T-helper 22 cell (primary cell): ENCODE measurements at places on chromosomes 3 and 15.

GRCh38 chr3:46114323-46114988, 87.2 kb upstream of the XCR1 start:
- DNase-seq: no peak

GRCh38 chr15:90143166-90143655, 40.9 kb upstream of the IDH2 start:
- peak; percentile 18 for DNase-seq

GRCh38 chr15:89912145-89912673, 543 bp downstream of the ARPIN start:
- DNase-seq: no peak

DNA sequence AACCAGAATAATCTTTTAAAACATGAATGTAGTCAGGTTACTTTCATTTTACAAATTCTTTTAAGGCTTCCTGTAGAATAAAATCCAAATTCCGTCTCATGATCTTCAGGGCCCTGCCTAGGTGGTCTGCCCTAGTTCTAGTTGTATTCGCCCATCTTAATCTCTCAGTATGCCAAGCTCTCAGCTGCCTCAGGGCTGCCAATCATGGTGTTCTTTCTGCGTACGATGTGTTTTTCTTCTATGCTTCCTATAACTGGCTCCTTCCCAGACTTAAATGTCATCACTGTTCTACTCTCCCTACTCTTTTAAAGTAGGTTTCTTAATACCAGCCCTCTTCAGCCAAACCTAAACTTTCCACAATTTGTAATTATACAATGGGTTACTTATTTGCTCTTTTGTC, 107.4 kb downstream of the GREM1 start:
- DNase-seq: no peak

DNA sequence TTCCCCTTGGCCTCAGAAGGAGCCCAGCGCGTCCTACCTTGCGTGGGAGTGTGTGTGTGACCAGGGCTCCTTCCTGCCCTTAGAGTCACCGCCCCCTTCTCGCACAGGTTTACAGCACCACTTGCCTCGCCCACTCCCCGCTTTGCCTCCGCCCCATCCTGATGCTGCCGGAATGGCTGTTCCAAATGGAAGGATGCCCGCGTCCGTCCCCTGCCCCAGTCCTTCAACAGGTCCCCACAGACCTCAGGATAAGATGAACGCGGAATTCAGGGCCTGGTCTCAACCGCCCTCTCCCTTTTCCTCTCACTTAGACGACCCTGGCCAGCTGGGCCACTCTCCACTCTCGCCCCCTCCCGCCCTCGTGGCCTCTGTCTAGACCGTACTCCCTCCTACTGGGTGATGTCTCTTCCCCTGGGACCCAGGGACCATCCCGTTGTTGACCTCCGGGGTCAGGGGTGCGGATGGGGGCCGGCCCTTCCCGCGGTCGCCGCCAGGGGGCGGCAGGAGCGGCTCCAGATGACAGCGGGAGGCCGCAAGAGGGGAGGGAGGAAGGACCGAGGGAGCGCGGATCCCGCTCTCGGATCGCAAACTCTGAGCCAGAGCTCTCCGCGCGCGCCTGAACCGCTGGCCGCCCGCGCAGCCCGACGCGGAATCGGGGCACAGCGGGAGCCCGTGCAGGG, at the start of gene THSD4:
Gene THSD4 (plus strand): TSS at position 585 of the 680 bp plus-strand sequence.
- no peak for DNase-seq

DNA sequence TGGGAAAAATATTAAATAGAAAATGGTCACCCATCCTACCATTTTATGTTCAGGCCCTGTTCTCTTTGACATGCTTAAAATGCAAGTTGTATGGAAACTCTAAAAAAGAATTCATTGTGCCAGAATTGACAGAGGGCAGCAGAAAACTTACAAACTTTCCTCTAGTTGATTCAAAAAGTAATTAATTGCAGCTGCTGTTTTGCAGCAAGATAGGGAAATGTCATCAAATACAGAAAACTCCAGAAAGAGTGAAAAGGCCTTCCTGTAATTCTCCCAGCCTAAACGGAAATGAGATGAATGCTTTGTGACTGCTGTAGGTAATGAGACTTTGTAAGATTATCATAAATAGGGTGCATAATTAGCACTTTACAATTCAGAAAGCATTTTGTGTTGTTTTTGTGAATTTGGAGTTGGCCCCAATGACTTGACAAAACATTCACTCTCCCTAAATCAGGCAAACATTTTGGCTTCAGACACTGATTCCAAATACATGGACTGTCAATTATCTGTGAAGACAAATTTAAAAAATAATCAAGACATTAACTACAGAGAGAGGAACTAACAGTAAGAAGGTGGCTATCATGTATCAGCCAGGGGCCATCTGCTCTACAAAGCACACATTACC, 861.8 kb downstream of the SQOR start:
- no peak for DNase-seq

DNA sequence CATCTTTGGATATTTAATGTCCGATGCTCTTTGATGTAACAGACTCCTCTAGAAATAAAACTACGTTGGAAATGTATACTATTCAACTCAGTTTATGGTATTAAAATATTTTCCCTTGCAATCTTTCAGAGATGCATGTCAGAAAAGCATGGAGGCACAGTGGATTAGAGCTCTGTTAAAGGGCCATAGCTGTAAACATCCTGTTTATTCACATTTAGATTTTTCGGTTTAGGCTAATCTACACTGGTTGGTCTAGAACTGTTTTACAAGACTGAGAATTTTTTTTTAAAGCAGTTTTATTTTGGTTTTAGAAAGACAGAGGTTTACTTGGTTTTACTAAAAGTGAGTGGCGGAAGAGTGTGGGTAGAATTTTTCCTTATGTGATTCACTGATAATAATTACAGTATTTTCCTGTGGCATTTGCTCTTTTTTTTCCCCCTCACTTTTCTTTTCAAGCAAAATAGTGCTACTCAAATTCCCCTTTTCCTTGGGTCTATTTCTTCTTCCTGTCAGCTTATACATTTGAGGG, 132.1 kb downstream of the IL1RAP start:
- DNase-seq: no peak

DNA sequence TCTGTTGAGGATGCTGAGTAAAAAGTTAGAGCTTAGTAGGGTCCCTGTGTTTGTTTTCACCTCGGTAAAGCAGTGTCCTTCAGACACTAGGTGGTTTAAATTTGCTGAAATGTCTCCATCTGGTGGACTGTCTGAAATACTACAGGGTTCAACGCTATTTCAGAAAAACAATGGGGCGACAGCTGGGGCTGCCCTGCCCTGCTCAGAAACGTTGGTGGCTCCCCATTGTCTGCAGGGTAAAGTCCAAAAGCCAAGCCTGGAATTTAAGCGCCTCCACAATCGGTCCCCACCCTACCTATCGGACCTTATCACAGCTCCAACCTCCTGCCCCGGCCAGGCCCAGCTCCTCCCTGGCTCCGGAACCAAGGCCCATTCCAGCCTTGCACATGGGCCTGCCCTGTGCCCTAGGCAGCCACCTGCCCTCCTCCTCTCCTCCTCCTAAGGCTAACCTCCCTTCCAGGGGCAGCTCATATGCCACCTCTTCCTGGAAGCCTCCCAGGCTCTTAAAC, 4.3 kb upstream of the TSEN2 start:
- DNase-seq: no peak

DNA sequence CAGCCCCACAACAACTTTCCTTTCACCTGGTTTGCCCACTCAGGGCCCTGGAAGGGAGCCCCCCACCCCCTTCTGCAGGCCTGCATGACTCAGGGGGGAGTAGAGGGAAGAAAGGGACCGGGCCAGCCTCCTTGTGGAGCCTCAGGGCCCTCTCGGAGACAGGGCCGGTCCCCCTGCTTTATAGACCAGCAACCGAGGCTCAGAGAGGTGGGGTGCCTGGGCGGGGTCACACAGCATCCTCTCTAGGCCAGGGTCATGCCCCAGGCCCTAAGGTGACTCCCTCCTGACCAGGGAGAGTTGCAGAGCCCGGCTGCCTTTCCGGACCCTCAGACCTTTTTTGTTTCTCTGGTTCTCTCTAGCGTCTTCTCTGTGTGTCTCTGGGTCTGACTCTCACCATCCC, 211.3 kb downstream of the TBC1D2B start:
- no peak for DNase-seq

DNA sequence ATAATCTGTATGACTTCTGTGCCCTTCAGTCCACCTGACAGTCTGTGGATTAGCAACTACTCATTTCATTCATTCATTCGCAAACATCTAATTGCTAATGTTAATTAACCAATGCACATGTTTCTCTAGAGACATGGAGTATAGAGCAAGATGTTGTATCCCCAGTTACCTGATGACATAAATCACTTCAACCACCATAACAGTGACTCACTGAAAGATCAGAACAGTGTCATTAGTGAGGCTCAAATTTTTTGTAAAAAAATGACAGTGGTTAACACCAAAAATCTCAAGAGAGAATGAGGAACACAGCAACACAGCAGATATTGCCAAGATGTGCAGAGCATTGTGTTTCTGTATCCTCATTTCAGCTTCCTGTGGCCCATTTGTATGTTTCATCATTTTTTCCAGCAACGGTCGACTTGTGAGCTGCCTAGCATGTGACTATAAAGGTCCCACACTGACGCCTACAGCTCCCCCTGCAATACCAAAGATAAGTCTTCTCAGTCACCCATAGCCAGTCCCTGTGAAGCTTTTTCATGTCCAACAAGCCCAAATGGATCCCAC, 3.7 kb upstream of the PLD1 start:
- no peak for DNase-seq

GRCh38 chr3:151174351-151174750, 28.7 kb downstream of the GPR171 start:
- no peak for DNase-seq

- no peak for DNase-seq
Measured at GRCh38 chr3:107271787-107272387, 105.4 kb upstream of the CCDC54 start.

GRCh38 chr15:87653646-87654045, 602.9 kb downstream of the NTRK3 start:
- DNase-seq: no peak

DNA sequence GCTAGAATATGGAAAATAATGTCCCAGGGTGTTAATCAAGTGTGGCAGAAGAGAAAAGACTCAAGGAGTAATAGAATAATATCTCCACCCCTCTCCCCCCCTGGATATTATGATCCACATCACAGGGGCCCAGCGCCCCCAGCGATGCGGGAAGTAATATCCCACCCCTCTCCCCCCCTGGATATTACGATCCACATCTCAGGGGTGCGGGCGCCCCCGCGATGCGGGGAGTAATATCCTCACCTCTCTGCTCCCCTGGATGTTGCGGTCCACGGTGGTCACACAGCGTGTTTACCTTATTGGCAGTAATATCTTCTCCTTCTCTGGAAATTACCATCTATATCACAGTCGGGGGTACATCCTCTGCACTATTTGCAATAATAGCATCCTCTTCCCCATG, 97.1 kb upstream of the OSBPL11 start:
- DNase-seq: no peak

GRCh38 chr3:35932995-35933394, 293.7 kb downstream of the ARPP21 start:
- no peak for DNase-seq

DNA sequence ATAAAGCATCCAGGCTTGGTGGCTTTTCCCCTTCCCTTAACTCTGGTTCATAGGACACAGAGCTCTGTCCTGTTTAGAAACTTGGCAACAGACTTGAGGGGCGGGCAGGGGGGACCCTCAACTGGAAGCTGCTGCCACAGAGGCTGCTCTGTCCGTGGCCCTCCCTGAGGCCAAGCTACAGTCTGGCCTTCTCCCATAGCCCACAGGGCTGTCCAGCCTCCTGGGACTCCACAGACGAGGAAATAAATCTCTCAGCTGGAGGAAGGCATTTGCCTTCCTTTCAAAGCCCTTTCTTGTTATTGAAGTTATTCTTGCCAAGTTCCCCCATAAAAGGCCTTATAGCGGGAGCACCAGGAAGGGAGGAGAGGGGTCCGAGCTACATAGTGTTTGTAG, 248.8 kb upstream of the TPM1 start:
- DNase-seq: no peak

DNA sequence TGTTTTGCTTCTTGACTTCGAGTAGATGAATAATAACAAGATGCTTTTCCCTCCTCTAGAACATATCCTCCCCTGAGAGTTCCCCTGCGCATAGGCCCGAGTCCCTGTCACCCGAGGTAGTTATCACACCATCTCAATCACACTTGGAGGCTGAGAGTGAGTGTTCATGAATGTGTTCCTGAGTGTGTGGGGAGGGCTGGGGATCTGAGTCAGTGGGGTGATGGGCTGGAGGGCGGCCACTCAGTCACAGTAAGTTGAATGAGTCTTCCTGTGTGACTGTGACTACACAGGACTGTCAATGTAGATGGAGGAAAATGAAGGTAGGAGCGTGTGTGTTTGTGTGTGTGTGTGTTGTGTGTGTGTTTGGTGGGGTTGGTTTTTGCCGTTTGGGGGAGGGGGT, 71.0 kb downstream of the SETD5 start:
- DNase-seq: no peak

DNA sequence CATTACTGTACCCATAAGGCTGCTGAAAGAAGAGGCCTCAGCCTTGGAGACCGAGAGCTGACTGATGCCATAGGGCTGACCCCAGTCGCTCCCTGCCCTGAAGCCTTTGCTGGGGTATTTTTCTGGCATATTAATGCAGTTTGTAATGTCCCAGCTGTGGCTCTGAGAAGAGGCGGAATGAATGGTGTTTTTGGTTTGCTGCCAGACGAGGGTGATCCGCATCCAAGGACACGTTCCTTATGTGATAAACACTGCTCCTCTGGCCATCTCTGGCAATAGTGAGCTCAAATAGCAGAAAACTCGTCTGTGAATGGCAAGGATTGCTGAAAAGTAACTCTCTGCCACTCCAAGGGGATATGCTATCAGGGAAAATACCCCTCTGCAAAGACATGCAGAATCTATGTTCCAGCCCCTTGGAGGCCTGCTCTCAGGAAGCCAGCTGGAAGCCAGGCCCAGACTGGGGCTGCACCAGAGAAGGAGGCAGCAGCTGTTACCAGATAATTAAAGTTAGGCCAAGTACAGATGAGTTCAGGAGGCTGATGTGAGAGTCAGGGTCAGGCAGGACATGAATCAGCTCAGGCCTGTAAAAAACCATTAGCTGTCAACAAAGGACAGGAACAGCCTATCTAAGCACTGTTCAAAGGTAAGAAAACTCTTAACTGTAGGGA, 28.9 kb upstream of the KLHL6 start:
- no peak for DNase-seq

DNA sequence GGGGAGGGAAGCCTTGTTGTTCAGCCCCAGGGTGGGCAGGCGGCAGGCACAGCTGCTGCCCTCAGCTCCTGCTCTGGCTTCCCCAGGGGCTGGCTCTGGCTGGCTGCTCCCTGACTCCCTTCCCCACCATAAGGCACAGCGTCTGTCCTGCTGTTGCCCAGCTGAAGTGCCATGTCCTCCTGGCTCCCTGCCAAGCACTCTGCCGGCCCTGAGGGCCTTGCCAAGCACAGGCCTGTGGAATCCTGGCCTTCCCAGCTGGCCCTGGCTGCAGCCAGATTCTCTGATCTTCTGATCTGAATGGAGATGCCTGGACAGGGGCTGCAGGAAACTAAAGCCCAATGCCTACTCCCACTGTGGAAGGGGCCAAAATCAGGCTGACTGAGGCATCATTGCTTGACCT, 1.1 kb downstream of the IQCF6 start:
- DNase-seq: no peak

- DNase-seq: no peak
Measured at GRCh38 chr15:35665896-35666536, 120.1 kb upstream of the DPH6 start.
